ENCODE measurements at places on chromosomes 6 and 20.

DNA sequence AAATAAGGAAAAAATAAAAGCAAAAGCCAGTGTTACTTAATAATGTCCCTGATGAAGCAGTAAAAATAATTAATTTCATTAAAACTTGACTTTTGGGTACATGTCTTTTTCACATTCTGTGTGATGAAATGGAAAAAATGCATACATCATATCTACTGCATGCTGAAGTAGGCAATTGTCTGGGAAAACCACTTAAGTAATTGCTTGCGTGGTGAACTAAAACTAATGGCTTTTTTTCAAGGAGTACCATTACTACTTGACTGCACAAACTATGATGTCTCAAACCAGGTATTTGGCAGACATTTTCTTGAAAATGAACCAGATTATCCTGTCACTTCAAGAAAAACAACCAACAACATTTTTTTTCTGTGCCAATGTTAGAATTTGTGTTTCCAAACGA, 91.3 kb upstream of the AKIRIN2 start:
- no peak for DNase-seq

DNA sequence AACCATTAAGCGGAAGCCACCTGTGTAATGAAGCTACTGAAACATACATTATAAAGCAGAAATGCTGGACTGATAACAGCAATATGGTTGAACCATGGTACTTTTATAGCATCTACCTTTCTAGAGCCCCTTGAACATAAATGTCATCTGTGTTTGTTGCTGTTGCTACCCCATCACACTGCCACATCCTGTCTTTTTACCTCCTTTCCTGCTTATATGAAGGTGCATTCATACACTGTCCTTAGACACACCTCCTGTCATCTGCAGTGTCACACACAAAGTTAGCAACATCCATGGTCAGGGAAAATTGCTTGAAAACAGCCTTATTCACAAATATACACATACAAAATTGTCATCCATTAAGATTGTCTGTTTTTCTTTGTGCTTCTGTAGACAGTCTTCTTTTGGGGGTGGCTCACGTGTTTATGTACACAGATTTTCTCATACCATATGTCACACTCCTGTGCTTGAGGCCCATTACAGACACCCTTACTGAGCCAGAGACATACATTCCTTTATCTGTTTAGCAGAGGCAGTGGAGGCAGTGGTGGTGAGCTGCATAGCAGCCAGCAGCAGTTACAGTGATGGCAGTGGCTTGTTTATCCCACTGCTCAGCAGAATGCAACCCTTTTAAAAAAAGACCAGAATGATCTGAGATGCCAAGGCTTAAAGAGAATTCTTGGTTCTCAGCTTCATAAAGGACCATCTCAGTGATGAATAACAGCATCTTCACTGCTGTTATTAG, 25.9 kb downstream of the C6orf62 start:
- no peak for DNase-seq

DNA sequence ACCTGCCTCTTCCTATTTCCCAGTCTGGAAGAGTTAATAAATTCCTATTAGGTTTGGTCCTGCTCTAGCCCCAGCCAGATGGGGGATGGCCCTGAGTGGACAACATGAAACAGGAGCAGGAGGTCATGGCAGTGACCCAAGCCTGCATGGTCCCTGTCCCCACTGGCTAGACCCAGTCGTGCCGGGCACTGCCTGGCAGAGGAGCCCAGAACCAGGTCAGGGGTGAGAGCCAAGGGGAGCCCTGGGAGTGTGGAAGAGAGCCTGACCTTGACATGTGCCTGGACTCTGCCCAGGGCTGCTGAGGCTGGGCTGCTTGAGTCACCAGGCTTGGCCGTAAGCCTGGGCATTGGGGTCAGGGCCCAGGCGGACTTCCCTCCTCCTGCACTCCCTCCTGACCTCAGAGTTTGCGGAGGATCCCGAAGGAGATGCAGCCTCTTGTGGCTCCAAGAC, 3.6 kb downstream of the AVP start:
- DNase-seq = no peak

DNA sequence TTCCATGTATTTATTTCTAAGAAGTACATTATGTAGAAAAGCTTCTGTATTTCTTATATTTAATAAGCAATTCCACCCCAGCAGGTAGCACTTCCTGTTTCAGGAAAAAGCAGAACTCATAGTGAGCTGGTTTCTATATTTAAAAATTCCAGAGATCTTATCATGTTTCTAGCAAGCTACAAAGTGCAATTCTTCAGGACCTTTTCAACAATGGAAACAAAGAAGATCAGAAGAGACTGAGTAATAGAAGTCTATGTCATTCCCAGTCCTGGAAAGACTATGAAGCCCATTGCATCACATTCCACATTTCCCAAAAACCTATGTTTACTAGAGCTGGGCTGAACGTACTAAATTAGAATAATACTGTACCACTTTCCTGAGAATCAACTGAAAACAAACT, 302.6 kb upstream of the NRSN1 start:
- no peak for DNase-seq

GRCh38 chr20:38841570-38841969, 36.1 kb downstream of the PPP1R16B start:
- DNase-seq = no peak

- no peak for DNase-seq
Measured at GRCh38 chr6:51929934-51930574, 157.4 kb downstream of the PKHD1 start.

DNA sequence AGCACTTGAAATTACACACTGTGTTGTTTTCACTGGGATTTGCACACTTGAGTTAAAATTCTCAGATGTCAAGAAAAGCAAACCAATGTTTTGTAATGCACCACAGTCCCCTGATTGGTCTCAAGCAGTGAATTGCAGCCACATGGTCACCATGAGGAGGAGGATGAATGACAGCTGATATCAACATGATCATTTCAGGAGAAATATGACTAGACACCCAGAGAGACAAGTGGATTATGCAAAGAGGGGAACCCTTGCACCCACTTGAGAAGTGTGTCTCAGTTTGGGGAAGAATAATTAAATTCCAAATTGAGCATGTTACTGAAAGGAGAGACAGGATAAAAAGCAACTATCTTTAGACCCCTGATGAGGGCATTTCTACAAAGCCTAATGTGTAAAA, 69.3 kb downstream of the UST start:
- DNase-seq = no peak

DNA sequence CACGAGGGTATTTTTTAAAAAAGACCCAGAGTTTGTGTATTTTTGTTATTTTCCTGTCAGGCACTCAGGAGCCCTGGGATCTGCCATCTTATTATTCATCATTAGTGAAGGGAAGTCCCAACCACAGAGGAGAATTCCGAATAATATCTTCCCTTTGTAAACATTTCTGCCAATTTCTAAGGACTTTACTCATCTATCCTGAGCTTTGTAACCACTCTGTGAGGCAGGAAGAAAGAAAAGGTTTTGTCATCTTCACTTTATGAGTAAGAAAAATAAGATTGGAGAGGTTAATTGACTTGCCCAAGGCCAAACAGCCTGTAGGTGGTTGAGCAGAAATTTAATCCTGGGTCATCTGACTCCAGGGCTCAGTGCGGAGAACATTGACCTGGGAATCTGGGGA, 23.0 kb upstream of the IYD start:
- DNase-seq = no peak

GRCh38 chr6:34025112-34025807, 120.6 kb downstream of the GRM4 start:
- no peak for DNase-seq

DNA sequence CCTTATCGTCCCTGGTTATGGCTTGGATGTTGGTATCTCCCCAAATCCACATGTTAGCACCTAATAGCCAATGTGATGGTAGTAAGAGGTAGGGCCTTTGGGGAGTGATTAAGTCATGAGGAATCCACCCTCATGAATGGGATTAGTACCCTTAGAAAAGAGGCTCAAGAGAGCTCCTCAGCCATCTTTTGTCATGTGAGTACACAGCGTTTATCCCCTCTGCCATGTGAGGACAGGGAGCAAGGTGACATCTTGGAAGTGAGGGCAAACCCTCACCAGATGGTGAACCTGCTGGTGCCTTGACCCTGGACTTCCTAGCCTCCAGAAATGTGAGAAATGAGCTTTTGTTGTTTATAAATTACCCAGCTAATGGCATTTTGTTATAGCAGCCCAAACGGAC, 16.1 kb upstream of the SIRPB2 start:
- no peak for DNase-seq

- no peak for DNase-seq
Measured at GRCh38 chr6:151698931-151699700, 108.4 kb upstream of the ESR1 start.

DNA sequence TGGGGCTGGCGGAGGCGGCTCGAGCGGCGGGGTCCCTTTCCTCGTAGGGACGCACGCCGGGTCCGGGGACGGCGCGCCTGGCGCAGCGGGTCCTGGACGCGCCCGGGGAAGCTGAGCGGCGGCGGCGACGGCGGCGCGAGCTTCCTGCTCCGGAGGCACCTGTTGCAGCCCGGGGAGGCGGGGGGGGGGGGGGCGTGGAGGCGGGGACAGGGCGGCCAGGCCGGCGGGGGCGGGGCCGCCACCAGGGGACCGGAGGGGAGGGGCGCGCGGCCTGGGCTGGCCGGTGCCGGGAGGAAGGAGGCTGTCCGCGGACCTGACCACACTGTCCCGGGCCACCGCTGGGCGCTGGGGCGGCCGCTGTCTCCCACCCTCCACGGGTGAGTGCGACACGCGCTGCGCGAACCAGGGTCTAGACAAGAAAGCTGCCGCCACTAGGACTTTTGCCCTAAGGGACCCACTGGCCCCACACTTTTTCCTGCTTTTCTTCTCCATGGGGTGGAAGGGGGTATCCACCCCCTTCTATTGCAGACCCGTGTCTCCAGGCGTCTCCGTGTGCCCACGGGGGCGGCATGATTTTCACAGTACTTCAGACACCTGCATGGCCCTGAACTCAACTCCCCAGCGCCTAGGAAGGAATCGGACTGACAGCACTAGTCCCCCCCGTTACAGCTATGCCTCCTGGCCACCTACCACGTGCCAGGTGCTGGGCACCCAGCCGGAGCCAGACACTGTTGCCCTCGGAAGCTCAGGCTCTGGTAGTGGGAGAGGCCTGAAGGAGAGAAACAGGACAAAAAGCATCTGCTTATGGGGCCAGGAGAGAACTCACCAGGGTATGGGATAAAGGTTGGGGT, at the start of gene NFATC2:
TSS of gene NFATC2 (minus strand) at position 149 of the 851 bp plus-strand sequence. CDS start 220 bp downstream, outside the sequence.
- DNase-seq = no peak

DNA sequence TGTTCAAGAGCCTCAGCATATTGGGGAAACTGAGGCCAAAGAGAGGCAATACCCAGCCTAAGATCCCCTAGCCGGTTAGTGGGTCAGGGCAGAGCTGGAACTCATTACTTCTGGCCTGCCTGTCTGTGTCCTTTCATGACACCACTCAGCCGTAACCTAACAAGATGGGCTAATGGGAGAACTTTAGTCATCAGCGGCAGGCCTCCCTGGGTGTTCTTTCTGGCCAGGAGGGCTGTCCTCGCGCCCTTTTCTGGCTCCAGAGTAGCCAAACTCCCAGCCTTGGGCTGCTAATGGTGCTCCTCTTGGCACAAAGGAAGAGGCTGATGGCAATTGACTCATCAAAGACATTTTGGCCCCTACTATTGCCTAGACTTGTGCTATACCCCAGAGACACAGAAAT, 76.6 kb downstream of the NCR2 start:
- no peak for DNase-seq

GRCh38 chr6:11009353-11009752, 34.8 kb downstream of the ELOVL2 start:
- no peak for DNase-seq

DNA sequence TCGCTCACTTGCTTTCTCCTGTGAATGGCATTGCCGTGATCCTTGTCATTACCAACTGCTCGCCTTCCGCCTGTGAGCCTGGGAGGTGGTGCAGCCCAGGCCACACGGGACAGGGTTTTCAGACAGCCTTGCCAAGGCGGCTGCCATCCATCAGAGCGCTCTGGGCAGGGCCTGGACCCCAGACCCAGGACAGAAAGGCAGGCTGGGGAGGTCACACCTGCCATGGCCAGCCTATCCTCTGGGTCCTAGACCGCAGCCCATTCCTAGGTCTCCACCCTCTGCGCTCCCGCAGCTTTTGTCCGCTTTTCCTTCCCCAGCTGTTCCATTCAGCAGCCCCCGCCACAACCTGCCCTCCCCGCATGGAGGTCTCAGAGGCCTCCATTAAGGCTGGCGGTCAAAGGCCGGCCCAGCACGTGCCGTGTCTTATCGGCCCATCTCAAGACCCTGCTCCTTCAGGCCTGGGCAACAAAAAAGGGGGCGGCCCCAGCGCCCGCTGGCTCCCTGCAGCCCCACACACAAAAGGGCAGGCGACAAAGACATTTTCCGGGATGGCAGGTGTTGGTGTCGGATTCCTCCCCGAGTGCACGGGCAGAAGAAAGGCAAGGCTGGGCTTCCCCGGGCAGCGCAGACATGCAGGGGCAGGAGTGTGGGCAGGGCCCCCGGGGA, 28.1 kb downstream of the INSM1 start:
- no peak for DNase-seq

GRCh38 chr6:20876036-20876435, 341.8 kb downstream of the CDKAL1 start:
- DNase-seq = no peak

DNA sequence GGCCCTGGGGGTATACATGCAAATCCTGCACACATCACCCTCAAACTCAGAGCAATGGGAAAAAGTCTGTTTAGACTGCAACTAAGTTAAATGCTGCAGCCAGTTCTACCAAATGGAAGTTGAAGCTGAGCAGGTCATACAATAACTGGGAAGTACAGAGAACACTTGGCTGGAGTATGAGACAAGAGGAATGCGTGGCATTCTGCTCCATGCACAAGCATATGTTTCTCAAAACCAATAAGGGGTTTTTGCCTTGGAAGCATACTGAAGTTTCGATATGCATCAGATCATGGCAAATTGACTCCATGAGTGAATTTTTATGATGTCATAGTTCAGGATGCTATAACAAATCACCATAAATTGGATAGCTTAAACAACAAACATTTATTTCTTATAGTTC, 193.8 kb downstream of the COL12A1 start:
- DNase-seq = no peak

- no peak for DNase-seq
Measured at GRCh38 chr20:9977629-9978028, 57.2 kb upstream of the ANKEF1 start.

DNA sequence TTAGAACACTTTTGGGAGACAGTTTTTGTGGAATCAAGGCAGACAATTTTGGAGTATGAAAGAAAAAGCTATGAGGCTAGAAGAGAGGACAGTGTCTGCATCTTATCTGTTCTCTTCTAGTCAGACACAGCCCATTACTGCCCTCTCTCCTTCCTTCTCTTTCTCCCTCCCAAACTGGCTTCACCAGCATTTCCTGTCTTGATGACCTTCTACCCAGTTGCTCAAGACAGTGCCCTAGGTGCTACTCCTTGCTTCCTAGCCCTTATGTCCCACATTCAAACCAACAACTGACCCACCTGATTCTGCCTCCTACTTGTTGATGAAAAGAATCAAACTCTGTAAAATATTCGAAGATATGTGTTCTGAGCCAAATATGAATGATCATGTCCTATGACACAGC, 116.4 kb upstream of the RIPOR2 start:
- DNase-seq = no peak

GRCh38 chr20:59300333-59301081, at the start of gene EDN3:
TSS of gene EDN3 (plus strand) at chr20:59300611. CDS start at chr20:59300813, 202 bp downstream.
- no peak for DNase-seq

- DNase-seq = no peak
Measured at GRCh38 chr6:81818901-81819361, 66.5 kb upstream of the TENT5A start.

- no peak for DNase-seq
Measured at GRCh38 chr20:5033566-5033965, 32.3 kb upstream of the SLC23A2 start.
